DMS 273 treated with DMSO at 0.1 percent for 48 hours (cell line): ENCODE measurements at places on chromosomes 11 and 22.

- DNase-seq, result peak; percentile 29
Measured at GRCh38 chr11:61815790-61816735, 740 bp downstream of the FADS1 start.

- DNase-seq, result no peak
Measured at GRCh38 chr22:43828725-43828997, 16.6 kb upstream of the EFCAB6 start.

DNA sequence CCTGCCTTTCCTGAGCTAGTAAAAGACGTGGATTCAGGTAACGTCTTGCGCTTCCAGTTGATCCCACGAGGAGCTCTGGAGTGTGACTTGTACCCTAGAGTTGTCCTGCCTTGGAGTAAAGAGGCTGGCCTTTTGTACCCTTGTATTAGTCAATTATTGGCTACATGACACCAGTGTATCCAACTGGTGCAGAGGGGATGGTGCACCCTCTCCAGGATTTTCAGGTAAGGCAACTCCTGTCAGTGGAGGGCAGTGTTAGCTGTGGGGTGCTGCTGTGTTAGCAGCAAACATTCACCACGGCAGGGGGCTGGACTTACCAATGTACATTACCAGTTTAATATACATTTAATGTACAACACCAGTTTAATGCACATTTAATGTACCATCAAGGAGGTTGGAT, 233.5 kb downstream of the MIAT start:
- no peak for DNase-seq

- DNase-seq, result no peak
Measured at GRCh38 chr11:34151166-34151565, 45.7 kb downstream of the NAT10 start.

- DNase-seq, result no peak
Measured at GRCh38 chr22:31857247-31857646, 87.1 kb upstream of the YWHAH start.
